ENCODE measurements at places on chromosomes 13 and 19. TPM values are rescaled to one million over a fixed set of nuclear protein-coding genes. Genes with fewer than 3 reads are reported as not detected.

Gene CTXN1
- 0.56 TPM for total RNA-seq

Gene CAMSAP3
- not detected for total RNA-seq

DNA sequence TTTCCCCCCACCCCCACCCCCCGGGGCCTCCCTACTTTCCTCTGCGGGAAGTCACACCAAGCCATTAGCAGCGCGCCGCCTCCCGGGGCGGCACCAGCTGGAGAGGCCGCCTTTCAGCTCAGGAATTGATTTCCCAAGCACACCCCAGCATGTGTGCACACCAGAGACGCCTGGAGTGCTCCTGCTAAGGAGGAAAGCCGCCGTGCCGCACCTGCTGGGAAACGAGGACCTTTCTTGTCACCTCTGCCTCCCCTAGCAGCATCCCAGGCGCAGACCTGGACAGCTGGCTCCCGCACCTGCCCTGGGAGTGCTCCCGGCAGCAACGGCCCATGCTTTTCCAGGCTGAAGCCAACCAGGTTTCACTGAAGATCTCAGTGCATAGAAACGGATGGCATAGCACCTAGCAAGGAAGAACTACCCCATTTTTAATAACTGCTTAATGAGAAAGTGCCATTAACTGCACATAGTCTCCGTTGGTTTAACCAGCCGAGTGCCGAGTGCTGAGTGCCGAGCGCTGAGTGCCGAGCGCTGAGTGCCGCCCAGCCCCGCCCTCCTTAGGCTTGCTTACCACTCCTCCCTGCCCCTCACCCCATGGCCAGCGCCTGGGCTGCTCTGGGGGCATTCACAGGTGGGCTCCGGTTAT is 165.0 kb downstream of the USP12 start:
- peak; percentile 12 for DNase-seq

DNA sequence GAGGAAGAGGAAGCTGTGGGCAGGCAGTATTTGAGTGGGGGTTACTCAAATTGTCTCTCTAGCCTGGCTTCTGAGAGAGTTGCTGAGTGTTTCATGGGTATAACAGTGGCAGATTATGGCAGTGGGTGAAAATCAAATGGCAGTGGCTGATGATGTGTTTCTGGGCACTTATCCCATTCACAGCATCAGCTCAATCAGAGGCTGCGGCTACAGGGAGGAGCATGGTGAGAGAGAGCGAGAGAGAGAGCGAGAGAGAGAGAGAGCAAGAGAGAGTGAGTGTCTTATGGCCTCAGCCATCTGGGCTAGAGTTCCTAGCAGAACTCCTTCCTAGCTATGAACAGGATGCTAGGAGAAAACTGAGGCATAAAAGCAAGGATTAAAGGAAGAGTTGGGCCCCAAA is 178.9 kb downstream of the OLFM4 start:
- no peak for DNase-seq

DNA sequence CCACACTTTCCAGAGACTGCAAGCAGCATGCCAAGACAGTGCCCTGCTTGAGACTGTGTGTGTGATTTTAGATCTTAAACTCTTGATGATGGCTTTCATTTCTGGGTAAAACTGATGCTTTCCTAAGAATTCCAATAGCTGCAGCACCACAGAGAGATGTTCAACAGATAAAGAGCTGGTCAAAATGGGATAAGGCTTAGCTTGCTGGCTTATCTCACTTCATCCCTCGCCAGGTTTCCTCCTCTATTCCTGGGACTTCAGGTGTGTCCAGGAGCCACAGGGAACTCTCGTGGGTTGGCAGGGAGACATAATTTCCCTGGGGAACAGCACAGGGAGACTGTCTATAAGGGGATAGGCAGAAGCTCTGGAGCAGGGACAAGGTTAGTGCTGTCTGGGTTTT is 137.3 kb downstream of the KCTD15 start:
- no peak for DNase-seq

DNA sequence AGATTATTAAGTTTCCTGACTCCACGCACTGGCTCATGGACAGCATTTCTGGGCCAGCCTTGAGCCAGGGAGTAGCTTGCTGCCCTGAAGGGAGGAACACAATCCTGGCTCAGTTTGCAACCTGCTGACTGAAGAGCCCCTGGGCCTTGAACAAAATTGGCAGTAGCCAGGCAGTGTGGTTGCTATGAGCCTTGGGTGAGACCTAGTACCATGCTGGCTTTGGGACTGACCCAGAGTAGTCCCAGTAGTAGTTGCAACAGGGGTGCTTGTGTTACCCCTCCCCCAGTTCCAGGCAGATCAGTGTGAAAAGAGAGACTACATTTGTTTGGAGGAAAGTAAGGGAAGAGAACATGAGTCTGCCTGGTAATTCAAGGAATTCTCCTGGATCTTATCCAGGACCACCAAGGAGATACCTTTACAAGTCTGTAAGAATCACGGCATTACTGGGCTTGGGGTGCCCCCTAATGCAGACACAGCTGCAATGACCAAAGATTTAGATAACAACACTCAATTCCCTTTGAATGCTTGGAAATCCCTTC is 22.0 kb downstream of the ITGBL1 start:
- DNase-seq: peak; percentile 91

- peak; percentile 42 for DNase-seq
These were observed 941 bp downstream of the MYPOP start for GRCh38 chr19:45901432-45901911.

- DNase-seq: no peak
These were observed 20.3 kb downstream of the GPX4 start for GRCh38 chr19:1123885-1124677.

Data from IMR-90 (cell line).